Hair follicle dermal papilla cell (primary cell): ENCODE measurements at places on chromosomes 3 and 15. TPM values are rescaled to one million over a fixed set of nuclear protein-coding genes. Genes with fewer than 3 reads are reported as not detected.

SNX22 gene
- total RNA-seq = 0.16 and 0.24 TPM in 2 replicates

SLC9C1 gene
- total RNA-seq = 1.3 TPM in 1 of 2 replicates, not detected in the other

LRRC34 gene
- total RNA-seq = 3.4 and 3.7 TPM in 2 replicates

CACNA2D3 gene
- total RNA-seq = 2.4 and 4.2 TPM in 2 replicates

GASK1A gene
- 0.97 and 1.3 TPM in 2 replicates for total RNA-seq

CCR3 gene
- not detected in 2 replicates for total RNA-seq

EPHA3 gene
- total RNA-seq = 0.24 and 0.65 TPM in 2 replicates

ESYT3 gene
- total RNA-seq = 0.49 and 0.97 TPM in 2 replicates

PLAAT1 gene
- not detected in 2 replicates for total RNA-seq

ZDHHC19 gene
- not detected in 2 replicates for total RNA-seq

SLC24A5 gene
- total RNA-seq = 0.16 TPM in 1 of 2 replicates, not detected in the other

ADAMTS7 gene
- total RNA-seq = 11.7 and 13.6 TPM in 2 replicates

LRRFIP2 gene
- total RNA-seq = 86.6 and 88.3 TPM in 2 replicates

PLXNA1 gene
- total RNA-seq = 114 and 138 TPM in 2 replicates

CCR1 gene
- 0.49 and 0.81 TPM in 2 replicates for total RNA-seq

SV2B gene
- total RNA-seq = not detected in 2 replicates

TMEM212 gene
- not detected in 2 replicates for total RNA-seq

RTP3 gene
- total RNA-seq = not detected in 2 replicates

PSTPIP1 gene
- total RNA-seq = not detected in 2 replicates

RASGRP1 gene
- 0.24 and 0.32 TPM in 2 replicates for total RNA-seq

SNTN gene
- total RNA-seq = not detected in 2 replicates

NRROS gene
- 0.12 and 0.16 TPM in 2 replicates for total RNA-seq

SMCO1 gene
- total RNA-seq = 0.16 TPM in 1 of 2 replicates, not detected in the other

SLC6A20 gene
- not detected in 2 replicates for total RNA-seq

GP5 gene
- total RNA-seq = not detected in 2 replicates

PTPN23 gene
- 20.9 and 37.0 TPM in 2 replicates for total RNA-seq

TTLL3 gene
- 40.9 and 45.4 TPM in 2 replicates for total RNA-seq

RASL12 gene
- total RNA-seq = 8.3 and 10.2 TPM in 2 replicates

CASR gene
- not detected in 2 replicates for total RNA-seq

FBN1 gene
- 697 and 881 TPM in 2 replicates for total RNA-seq

SPTSSB gene
- not detected in 2 replicates for total RNA-seq

GJD2 gene
- total RNA-seq = under 0.01 and 0.12 TPM in 2 replicates

ABI3BP gene
- total RNA-seq = 28.9 and 61.1 TPM in 2 replicates

CHRM5 gene
- total RNA-seq = under 0.01 TPM in 1 of 2 replicates, not detected in the other

C2CD4B gene
- total RNA-seq = not detected in 2 replicates

OR4F15 gene
- not detected in 2 replicates for total RNA-seq

CPN2 gene
- total RNA-seq = under 0.01 TPM in 1 of 2 replicates, not detected in the other

DAZL gene
- total RNA-seq = under 0.01 and 0.16 TPM in 2 replicates

CRYBG3 gene
- 22.5 and 27.6 TPM in 2 replicates for total RNA-seq

IMPG2 gene
- 0.65 and 0.73 TPM in 2 replicates for total RNA-seq

ANKDD1A gene
- 7.0 and 13.5 TPM in 2 replicates for total RNA-seq

MAN2C1 gene
- total RNA-seq = 122 and 141 TPM in 2 replicates

MED12L gene
- total RNA-seq = 0.85 and 1.3 TPM in 2 replicates

CTXN2 gene
- total RNA-seq = not detected in 2 replicates

SEMA3B gene
- total RNA-seq = 2.4 and 4.6 TPM in 2 replicates

DPH3 gene
- total RNA-seq = 29.5 and 31.8 TPM in 2 replicates

TYRO3 gene
- 5.2 and 6.5 TPM in 2 replicates for total RNA-seq

GOLGA6L25 gene
- not detected in 2 replicates for total RNA-seq

ARID3B gene
- 2.3 and 3.6 TPM in 2 replicates for total RNA-seq

DHX36 gene
- total RNA-seq = 23.6 and 39.6 TPM in 2 replicates

MCTP2 gene
- 27.2 and 29.9 TPM in 2 replicates for total RNA-seq
